Mammary epithelial cell (primary cell): ENCODE measurements at places on chromosomes 6 and 20. TPM values are rescaled to one million over a fixed set of nuclear protein-coding genes. Genes with fewer than 3 reads are reported as not detected.

Gene BPI
- not detected in 2 replicates for total RNA-seq

DNA sequence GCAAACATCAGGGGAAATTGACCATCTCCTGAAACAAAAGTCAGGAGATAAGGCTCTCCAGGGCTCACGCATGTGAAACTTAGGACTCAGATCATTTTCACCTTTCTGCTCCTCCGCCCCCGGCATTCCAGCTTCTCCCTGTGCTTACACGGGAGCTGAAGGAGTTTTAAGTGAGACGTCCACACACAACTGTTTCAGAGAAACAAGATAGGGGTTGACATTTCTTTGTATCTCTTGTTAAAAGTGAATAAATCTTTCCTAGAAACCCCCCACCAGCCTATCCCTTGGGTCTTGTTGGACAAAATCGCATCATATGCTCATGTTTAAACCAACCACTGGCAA, 46.1 kb downstream of the FAM50B start:
- DNase-seq: no peak

GRCh38 chr20:18738888-18739287, 74.7 kb upstream of the SCP2D1 start:
- no peak for DNase-seq

Gene PRPF6
- total RNA-seq: 56.9 and 58.0 TPM in 2 replicates
